ENCODE measurements at places on chromosomes 7 and 10.

DNA sequence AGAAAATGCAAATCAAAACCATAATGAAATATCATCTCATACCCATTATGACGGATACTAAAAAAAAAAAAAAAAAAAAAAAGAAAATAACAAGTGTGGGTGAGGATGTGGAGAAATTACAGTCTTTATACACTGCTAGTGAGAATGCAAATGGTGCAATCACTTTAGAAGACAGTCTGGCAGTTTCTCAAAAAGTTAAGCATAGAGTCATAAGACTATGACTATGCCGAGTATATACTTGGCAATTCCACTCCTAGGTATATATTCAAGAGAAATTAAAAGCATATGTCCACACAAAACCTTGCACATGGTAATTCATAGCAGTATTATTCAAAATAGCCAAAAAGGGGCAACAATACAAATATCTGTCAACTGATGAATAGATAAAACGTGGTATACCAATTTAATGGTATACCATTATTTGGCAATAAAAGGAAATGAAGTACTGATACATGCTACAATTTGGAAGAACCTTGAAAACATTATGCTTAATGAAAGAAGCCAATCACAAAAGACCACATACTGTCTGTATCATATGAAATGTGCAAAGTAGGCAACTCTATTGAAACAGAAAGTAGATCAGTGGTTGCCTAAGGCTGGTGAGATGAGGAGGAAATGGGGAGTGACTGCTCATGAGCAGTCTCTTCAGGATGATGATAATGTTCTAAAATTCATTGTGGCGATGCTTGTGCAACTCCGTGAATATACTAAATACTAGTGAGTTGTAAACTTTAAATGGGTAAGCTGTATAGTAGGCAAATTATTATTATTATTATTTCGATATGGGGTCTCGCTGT lies 90.1 kb upstream of the NANOS1 start:
- no peak for DNase-seq

- no peak for DNase-seq
These were observed 63.3 kb upstream of the THSD7A start for GRCh38 chr7:11895337-11895736.

GRCh38 chr7:72275382-72276070 lies 136.6 kb downstream of the CALN1 start:
- no peak for DNase-seq

GRCh38 chr10:86287966-86288579 lies 78.5 kb downstream of the GRID1 start:
- DNase-seq, result no peak

DNA sequence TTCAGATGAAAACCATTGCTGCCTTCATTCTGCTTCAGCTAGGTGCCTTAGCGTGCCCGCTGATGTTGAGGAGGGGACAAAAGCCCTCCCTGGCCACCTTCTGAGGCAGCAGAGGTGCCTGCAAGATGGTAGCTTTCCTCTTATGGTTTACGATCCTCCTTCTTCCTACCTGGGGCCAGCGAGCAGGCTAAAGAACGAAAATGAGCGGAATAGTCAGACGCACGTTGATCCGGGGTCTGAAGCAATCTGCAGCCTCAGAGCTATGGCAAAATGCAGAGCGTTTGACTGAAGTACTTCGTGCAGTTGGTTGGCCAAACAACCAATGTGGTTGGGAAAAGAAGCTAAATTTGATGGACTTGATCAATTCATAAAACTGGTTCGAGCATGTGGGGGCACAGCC lies 95.5 kb downstream of the GATA3 start:
- no peak for DNase-seq

- peak; percentile 95 for DNase-seq
These were observed 30.4 kb upstream of the BMPER start for GRCh38 chr7:33874943-33875342.

- DNase-seq, result no peak
These were observed 68.0 kb downstream of the LANCL2 start for GRCh38 chr7:55432939-55433784.

- DNase-seq, result no peak
These were observed 4.7 kb downstream of the PDGFA start for GRCh38 chr7:514651-515598.

DNA sequence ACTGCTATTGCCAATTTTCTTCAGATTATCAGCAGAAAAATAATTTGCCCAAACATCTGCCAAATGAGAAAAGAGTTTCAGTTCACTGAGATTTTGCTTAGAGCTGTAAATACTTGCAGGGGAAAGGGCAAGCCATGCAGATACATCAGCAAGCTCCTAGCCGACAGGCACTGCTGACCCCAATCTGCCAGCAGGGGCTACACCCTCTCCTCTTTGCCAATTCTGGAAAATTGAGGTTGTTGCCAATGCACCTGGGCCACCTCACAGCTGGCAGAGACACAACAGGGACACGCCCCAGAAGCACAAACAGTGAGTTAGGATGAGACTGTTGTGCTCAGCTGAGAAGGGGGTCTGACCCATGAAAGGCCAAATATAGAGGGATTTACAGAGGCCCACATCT lies 129.5 kb upstream of the MYO3A start:
- DNase-seq, result no peak

GRCh38 chr7:140672382-140673062 lies at the start of gene ADCK2:
ADCK2 (plus strand) TSS chr7:140672945; CDS start chr7:140673331, 386 bp downstream.
- no peak for DNase-seq

GRCh38 chr10:83607959-83608745 lies 531.2 kb upstream of the GHITM start:
- DNase-seq, result peak; percentile 10

DNA sequence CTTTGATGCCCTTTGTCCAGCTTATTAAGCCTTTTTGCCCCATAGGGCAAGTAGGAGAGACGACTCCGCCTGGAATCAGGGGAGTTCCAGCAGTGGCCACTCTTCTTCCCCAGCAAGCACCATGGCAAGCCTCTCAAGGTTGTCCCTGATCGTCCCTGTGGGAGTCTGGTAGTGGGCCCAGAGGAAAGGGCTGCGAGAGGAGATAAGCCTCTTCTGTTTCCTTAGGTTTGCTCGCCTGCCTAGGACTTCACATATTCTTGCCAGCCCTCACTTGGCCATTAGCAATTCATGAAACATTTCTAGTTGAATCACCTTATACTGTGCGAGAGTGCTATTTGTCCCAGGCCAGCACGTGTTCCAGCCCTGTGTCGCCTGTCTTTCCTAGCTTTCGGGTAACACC lies 47.8 kb upstream of the CPN1 start:
- no peak for DNase-seq

- no peak for DNase-seq
These were observed 64.2 kb upstream of the COL1A2 start for GRCh38 chr7:94330269-94331020.

DNA sequence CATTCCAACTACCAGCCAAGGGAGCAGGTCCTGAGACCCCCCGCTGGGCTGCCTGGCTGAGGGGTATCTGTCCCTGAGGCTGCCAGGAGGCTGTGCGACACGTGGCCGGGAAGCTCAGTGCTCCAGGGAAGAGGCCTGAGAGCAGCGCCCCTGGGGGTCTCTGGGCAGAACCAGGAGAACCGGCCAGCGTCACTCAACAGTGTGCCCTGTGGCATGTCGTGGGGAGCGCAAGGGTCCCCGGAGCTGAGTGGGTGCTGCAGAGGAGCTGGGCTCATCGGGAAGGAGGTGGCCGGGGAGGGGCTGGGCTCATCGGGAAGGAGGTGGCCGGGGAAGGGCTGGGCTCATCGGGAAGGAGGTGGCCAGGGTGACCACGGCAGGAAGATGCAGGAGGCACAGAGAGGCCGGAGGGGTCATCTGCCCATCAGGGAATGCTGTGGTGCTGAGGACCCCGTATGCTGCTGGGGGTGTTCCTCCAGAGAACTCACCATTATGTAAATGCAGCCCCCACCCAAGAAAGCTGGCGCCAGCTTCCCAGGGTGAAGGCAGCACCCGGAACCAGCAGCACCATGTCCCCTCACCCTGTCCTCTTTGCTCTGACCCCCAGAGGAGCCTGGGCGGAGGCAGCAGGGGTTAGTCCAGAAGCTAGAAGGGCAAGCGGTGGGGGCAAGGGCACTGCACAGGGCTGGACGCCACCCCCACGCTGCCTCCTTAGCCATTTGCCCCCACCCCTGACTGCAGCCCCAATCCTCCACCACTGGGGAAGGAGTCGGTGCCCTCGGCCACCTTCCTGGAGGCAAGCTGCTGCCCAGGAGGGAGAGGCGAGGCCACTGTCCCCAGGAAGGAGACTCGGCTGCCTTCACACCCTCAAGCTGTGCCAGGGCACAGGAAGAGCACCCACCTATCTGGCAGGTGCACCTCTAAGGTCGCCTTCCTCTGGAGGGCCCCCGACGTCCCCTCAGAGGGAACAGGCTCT lies 33.3 kb downstream of the CALML3 start:
- no peak for DNase-seq

- DNase-seq, result no peak
These were observed 6.3 kb upstream of the CACNA2D1 start for GRCh38 chr7:82449910-82450309.

DNA sequence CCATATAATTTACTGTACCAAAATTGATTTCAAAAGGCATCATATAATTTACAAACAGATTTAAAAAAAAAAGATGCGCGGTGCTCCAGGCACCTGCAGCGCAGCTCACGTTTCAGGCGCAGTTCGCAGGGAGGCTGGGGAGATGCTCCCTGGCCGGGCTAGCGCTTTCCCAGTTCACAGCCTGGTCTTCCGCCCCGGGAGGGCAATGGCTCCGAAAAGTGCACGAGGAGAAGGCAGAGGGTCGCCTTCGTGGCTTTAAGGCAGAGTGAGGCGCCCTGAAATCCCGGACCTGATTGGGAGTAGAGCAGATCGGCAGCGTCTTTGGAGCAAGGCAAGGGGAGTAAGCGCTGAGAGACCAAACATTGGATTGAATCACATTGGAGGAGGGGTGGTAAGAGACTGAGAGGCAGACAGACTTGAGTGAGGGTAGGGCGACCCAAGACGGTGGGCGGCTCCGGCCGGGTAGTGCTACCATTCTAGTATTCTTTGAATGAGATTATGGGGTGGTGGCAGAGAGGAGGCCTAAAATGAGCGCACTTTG lies 1.5 kb downstream of the NEUROG3 start:
- DNase-seq, result no peak

DNA sequence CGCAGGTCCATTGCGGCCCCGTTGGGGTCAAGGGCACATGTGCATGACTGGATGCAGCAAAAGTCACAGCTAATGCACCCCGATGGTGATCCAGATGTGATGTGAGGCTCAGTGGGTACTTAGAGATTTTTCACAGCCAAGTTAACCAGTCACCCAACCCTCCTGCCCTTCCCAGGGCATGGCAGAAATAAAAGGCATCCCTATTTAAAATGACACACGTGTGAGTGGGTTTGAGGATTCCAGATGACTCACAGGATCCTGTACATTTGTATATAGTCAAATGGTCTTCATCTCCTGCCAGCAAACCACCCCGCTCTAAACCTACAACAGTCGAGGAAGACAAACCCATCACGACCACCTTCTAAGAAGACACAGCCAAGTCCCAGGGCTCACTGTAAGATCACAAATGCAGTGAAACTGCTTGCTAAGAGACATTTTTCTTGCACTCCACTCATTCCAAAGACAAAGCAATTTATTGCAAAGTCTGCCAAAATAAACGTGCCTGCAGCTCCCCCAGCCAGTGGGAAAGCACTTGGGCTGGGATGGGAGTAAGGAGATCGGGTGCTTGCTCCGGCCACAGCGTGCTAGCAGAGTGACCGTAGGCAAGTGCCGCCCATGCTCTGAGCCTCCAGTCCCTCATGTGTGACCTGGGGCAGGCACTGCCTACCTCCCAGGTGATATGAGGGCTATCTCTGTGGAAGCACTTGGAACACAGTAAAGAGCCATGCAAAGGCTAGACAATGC lies 86.6 kb upstream of the MACROH2A2 start:
- DNase-seq, result no peak

DNA sequence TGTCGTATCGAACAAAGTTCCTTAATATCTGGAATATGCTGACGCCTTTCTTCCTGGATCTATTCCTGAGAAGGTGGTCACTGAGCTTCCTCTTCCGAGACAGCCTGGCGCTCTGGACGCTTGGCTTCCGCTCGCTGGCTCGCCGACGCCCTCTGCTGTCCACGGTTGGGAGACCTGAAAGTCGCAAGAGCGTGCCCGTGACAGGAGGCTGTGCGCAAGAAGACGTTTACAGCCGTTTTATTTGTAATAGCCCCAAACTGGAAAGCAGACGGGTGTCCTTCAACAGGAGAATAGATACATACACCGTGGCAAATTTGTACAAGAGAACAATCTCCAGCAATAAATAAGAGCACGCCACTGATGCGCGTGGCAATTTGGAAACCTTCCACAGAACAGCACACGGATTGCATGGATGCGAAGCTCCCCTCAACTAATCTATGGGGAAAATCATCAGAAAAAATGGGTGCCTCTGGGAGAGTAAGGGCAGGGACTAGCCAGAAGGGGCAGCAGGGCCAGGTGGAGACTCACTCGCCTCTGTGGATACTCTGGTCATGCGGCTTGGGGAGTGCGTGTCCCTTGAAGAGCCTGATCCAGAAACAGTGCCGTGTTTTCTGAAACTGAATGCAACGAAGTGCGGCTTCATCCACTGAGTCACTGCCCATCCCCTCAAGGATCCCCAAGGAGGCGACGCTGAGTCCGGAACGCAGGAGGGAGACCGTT lies 41.5 kb upstream of the BNIP3 start:
- DNase-seq, result peak; percentile 25

GRCh38 chr10:80709866-80710265 lies 172.2 kb downstream of the SH2D4B start:
- no peak for DNase-seq

DNA sequence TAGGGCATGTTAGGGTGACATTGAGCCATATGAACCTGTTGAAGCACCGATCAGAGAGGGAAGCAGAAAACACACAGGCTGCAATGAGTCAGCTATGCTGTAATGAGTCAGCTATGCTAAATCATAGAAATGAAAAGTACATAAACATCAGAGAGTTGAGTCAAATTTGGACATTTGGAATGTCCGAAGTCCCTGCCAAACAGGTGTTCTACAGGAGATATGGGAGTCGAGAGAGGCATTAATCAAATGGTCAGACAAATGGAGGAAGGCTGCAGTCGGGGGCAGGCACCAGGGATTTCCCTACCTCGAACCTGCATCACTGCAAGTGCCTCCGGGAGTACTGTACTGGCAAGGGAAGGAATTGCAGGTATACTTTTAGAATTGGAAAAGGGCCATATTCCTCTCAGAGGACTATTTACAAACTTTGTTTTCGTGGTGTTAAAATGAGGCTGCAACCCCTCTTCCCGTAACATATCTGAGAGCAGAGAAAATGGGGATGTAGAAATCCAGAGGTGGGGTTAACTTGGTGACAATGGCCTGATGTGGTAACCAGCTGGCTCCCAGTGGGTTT lies 8.8 kb upstream of the ZC3HAV1 start:
- DNase-seq, result no peak

Measured in AG09309 (cell line).